ENCODE measurements at places on chromosomes 6 and 20.

- no peak for DNase-seq
Measured at GRCh38 chr6:156013155-156013554, 557.5 kb upstream of the NOX3 start.

GRCh38 chr6:34247481-34248197 is 1.2 kb downstream of the SMIM29 start:
- DNase-seq, result no peak

GRCh38 chr6:42047790-42048405 is 2.4 kb upstream of the TAF8 start:
- DNase-seq, result no peak

DNA sequence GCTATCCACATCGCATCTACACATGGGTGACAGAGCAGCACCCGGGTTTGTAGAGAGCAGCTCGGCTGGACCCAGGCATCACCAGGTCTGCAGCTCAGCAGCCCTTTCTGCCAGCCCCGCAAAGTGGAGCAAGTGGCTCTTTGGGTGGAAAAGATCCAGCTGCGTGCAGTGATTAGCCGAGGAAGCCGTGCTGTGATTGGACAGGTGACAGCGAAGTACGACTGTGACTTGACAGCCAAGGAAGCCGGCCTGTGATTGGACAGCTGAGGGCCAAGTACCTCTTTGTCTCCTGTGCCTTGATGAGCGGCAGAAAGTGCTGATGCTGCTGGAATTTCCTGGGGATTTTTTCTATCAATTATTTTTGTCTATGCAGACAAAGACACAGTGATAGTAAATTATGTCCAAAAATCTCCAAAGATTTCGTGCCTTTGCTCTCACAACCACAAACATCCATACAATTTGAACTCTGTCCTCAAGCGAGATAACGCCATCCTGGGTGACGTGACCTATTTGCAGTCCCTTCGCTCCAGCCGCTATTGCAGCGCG is 62.3 kb upstream of the GPR31 start:
- DNase-seq, result no peak

DNA sequence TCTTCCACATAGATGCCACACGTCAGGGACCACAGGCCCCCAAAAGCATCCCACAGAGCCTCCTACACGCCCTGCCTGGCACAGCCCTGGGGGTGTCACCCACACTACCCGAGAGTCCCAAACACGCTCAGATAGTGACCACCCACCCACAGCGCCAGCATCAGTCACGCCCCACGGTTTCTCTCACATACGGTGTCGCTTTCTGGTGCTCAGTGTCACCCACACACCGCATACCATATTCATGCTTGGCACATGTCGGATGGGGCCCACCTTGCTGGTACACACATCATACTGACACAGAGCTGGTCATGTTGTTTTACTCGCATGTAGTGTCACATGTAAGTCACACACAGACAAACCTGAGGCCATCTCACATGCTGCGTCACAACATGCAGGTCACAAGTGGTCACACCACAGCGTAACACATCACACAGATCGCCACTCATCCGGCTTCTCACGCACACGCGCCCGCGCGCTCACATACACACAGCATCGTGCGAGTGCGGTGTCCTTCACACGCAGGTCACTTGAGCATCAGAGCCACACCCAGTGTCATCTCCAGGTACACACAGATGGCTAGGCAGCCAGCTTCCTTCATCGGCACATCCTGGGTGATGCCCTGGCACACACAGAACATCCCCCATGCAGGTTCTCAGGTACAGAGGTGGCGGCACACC is 3.4 kb downstream of the TEAD3 start:
- DNase-seq, result no peak

DNA sequence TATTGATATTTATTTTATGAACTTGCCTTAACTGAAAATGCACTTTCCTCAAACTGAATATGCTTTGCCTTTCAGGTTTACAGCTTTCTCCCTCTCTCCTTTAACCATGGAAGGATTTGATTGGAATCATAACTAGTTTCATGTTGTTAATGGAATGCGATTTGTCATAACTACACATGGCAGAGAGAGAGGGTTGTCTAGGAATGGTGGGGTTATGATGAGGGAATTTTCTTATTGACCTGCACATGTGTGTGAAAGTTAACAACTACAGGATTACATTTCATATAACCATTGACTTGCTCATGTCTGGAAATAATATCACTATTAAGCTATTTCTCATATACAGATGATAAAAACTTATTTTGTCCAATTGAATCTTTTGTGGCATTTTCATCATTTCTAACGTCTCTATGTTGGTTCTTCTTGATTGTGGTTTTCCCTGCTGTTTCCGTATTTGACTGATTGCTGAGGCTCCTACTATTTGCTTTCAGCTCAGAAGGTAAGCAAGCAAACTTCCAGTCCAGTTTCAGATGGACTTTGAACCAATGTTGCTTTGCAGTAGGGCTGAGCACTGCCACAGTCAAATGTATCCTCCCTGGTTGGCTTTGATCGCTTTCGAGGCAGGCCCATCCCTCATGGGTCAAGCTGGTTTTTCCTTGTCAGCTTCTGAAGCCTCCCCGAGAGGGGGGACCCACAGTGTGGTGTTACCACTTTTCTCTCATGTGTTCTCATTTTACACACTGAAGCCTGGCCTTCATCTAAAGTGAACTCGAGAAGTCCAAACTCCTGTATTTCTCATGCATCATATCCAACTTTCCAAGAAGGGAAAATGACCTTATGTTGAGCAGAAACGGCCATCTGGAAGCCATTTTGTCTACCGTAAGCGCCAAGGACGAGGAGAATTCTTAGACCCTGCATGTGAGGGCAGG is 7.6 kb upstream of the CCN2 start:
- no peak for DNase-seq

- no peak for DNase-seq
Measured at GRCh38 chr6:56640374-56640773, 2.3 kb downstream of the DST start.

DNA sequence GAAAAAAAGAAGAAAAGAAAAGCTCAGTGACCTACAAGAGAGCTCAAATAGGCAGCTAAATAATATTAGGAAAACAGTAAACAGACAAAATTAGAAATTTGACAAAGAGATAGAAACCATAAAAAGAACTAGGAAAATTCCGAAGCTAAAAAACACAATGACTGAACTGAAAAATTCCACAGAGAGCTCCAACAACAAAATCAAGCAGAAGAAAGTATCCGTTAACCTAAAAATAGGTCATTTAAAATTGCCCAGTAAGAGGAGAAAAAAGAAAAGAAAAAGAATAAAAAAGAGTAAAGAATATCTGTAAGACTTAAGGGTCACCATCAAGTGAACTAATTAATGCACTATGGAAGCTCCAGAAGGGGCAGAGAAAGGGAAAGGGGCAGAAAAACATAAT is 6.6 kb upstream of the ECHDC1 start:
- no peak for DNase-seq

GRCh38 chr6:97026298-97026697 is 101.8 kb downstream of the KLHL32 start:
- no peak for DNase-seq

Data from CD4-positive, alpha-beta T cell treated with Interleukin-21 for 1 hour (primary cell).